Activated naive CD8-positive, alpha-beta T cell treated with anti-CD3 and anti-CD28 coated beads, Interleukin-2, amount 50 U/mL, for 16 hours (primary cell): ENCODE measurements at places on chromosomes 4 and X.

DNA sequence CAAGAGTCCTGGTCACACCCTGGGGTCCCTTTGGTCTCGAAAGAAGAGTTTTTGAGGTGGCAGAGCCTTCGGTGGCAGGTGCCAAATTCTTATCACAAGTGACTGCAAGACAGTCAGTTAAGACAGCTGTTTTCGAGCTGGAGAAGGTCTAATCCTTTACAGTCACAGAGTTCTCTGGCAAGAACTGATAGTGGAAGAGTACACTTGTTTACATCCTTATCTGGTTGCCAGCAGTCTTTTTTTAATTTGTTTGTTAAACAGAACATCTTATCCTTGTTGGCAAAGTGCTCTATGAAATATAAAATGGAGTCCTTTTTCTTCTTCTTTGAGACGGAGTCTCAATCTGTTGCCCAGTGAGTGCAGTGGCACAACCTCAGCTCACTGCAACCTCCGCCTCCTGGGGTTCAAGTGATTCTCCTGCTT is 50.4 kb upstream of the ELOVL6 start:
- DNase-seq: no peak

GRCh38 chrX:119008110-119008744 is 33.8 kb downstream of the LONRF3 start:
- no peak for DNase-seq

DNA sequence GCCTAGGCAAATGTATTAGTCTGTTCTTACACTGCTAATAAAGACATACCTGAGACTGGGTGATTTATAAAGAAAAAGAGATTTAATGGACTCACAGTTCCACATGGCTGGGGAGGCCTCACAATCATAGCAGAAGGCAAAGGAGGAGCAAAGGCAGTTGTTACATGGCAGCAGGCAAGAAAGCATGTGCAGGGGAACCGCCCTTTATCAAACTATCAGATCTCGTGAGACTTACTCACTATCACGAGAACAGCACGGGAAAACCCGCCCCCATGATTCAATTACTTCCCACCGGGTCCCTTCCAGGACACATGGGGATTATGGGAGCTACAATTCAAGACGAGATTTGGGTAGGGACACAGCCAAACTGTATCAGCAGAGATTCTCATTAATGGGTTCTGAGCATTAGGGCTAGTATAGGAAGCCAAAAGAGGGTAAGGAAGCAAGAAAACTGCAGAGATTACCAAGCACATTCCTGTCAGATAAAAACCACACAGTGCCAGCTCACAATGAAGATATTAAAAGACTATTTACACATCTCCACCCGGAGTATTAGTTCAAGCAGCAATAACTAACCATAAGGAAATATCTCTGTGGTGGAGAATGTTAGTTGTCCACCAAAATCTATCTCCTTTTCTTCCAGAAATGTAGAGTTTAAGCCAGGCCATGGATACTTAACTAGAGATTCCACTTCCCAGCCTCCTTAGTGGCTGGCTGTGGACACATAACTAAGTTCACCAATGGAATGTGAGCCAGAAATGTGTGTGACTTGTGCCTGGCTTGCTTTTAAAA is 61.2 kb upstream of the HOPX start:
- no peak for DNase-seq

GRCh38 chr4:13704035-13704434 is 76.5 kb upstream of the BOD1L1 start:
- DNase-seq: no peak

GRCh38 chr4:111066887-111067286 is 444.0 kb upstream of the PITX2 start:
- DNase-seq: no peak

- DNase-seq: no peak
Observed at GRCh38 chrX:28058901-28059300, 77.7 kb upstream of the DCAF8L1 start.
